ENCODE measurements at places on chromosomes 3 and 15. TPM values are rescaled to one million over a fixed set of nuclear protein-coding genes. Genes with fewer than 3 reads are reported as not detected.

LMLN gene
- total RNA-seq = 4.9 TPM

OR5K2 gene
- total RNA-seq = not detected

FAM81A gene
- total RNA-seq = 0.50 TPM

PIGZ gene
- 0.34 TPM for total RNA-seq

HAPLN3 gene
- 4.9 TPM for total RNA-seq

CCR2 gene
- total RNA-seq = not detected

C3orf20 gene
- total RNA-seq = not detected

CACNA1D gene
- under 0.01 TPM for total RNA-seq

AADACL2 gene
- total RNA-seq = not detected

CLRN1 gene
- not detected for total RNA-seq

CCDC9B gene
- 4.2 TPM for total RNA-seq

HEG1 gene
- total RNA-seq = 40.9 TPM

IQCB1 gene
- 14.1 TPM for total RNA-seq

PRSS50 gene
- total RNA-seq = not detected

PLA2G4F gene
- total RNA-seq = not detected

STXBP5L gene
- not detected for total RNA-seq

ZDHHC3 gene
- total RNA-seq = 53.2 TPM

NANOGP8 gene
- total RNA-seq = not detected

KNG1 gene
- not detected for total RNA-seq

ATG3 gene
- 83.4 TPM for total RNA-seq

Data from bronchus fibroblast of lung (primary cell).